ENCODE measurements at places on chromosomes 4 and X.

DNA sequence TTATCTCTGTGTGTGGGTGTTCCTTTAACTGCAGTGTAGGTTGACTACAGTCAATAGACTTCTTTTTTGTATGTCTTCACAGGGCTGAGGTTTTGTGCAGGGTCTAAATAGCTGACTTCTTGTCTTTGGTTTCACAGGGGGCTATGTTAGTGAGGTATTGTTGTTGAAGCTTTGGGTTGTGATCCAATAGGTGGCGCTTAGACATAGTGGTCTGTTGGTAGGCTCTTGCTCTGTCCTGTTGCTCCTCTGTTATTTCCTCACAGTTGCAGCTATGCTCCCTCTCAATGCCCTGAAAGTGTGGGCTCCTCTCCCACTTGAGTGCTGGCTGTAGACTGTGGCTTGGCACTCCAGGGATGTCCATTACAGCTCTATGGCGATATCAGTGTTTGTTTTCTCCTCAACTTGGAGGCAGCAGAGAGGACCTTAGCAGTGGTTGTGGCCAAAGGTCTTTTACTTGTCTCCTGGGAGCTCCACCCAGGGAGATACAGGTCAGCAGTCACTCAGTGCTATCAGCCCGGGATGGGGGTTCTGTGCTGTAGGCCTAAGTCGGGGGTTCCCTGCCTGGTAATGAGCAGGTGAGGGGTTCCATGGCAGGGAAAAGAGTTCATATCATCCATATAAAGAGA is 14.0 kb downstream of the POF1B start:
- DNase-seq: no peak

DNA sequence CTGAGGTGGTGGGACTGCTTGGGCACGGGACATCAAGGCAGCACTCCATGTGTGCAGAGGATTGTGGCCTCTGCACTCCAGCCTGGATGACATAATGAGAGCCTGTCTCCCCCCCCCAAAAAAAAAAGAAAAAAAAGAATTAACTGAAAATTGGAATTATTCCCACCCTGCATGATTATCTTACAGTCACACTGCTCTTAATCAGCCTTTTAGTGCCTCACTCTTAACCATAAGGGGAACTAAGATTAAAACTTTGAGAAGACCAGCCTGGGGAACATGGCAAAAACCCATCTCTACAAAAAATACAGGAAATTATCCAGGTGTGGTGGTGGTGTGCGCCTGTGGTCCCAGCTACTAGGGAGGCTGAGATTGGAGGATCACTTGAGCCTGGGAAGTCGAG is 94.6 kb downstream of the UBE2K start:
- DNase-seq: peak; percentile 52

GRCh38 chrX:108261549-108262203 is 170.1 kb downstream of the ATG4A start:
- no peak for DNase-seq

DNA sequence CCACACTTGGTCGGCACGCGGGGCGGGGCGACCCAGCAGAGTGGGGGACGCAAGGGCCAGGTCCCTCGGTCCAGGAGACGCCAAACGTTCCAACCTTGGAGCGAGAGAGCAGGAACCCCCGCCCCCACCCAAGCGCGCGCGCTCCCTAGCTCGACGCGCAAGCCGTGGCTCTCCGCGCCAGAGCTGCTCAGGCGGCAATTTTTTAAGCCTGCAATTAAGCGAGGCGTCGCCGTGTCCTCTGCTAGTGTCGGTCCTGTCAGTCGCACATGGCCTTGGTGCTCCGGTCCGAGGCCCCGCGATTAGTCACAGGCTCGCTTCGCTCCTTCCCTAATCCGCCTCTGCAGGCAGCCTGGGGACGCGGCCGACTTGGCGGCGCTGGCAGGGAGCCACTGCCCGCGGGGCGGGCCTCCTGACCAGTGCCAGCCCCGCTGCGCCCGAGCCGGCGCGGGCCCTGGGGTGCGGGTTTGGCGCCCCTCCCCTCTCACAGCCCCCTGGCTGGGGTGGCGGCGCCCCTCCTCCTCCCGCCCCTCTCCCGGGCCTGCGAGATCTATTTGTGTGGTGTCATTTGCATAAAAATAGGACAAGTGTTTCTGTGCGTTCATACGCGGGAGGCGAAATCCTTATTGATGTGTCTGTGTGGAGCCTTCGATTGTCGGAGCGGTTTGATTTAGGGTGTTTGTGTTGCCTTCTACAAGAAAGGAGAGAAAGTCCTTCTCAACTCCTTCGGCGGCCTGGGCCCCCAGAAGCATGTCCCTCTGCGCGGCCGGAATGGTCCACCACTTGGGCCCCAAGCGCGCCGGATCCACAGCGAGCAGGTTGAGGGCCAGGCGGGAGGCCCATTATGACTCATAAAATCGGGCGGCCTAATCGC is 9.8 kb upstream of the BCOR start:
- DNase-seq: peak; percentile 70

GRCh38 chr4:177923888-177924287 is 481.7 kb upstream of the AGA start:
- no peak for DNase-seq

DNA sequence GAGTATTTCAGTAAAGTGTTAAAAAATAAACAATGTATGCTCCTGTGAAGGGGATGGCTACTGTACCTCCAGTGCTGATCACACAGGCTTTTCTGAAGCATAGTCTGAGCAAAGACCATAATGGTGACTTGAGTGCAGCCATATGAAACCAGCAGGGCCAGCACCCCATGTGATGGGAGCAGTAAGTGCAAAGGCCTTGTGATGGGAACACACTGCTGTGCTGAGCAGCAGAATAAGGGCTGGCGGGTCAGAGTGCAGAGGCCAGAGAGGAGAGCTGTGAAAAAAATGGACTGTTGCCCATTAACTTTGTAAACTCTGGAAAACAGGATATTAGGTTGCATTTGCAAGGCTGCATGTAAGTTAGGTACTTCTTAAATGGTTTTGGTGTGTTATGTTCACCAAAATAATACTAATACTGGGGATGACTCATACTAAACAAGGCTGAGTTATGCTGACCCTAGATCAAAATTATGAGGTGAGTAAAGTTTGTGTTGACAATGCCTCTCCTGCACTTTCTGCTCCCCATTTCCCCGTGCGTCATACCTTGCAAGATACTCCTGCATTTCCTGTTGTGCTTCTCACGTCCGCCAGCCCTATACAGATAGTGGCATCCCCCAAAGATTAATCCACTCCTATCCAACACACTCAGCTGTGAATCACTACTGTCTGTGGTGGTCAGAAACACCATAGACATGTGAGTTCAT is 67.0 kb upstream of the FAM9A start:
- no peak for DNase-seq

GRCh38 chr4:47106561-47106960 is 75.2 kb downstream of the GABRB1 start:
- no peak for DNase-seq

DNA sequence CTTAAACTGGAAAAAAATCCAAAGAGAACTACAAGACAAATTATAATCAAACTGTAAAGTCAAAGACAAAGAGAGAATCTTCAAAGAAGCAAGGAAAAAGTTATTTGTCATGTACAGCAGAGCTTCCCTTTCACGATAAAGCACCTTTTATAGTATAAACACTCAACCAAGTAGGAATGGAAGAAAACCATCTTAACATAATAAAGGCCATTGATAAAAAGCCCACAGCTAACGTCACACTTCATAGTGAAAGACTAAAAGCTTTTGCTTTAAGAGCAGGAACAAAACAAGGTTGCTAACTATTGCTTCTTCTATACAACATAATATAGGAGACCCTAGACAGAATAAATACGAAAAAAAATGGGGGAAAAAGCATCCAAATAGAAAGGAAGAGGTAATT is 595.7 kb upstream of the POU3F4 start:
- no peak for DNase-seq

- no peak for DNase-seq
Measured at GRCh38 chrX:132486599-132487178, 2.1 kb downstream of the MBNL3 start.

GRCh38 chrX:145751943-145752342 is 65.7 kb upstream of the SLITRK2 start:
- DNase-seq: no peak

DNA sequence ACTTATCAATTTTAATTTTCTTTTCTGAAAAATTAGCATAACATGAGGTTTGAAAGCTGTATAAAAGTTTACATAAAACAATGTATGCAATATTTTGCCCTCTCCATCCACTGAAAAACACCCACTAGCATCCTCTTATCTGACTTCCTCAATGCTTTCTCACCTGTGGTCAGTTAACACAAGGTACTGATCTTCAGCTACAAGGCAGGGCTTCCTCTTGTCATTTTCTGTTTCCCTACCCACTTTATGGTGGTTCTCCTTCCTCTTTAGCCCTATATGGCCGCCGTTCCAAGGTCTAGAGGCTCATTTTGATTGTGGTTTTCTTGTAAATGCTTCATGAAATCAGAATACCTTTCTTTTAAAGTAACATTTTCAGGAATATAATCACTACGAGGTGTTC is 618.6 kb upstream of the CPEB2 start:
- no peak for DNase-seq

DNA sequence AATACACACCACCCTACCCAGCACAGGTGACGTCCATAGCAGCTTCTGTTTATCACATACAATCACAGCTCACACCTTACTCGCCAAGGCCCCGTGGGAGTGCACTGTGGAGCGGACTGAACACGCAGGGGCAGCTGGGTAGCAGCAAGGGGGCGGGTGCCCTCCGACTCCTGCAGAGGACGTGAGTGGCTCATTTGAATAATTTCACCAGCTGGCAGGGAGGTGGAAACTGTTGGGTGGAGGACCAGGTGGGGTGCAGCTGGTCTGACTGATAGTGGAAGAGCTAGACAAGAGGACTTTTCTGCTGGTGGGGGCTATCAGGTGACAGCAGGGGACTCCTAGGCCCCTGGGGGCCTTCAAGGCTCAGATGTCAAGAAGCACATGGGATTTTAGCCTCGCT is 16.3 kb downstream of the MAN2B2 start:
- DNase-seq: no peak

DNA sequence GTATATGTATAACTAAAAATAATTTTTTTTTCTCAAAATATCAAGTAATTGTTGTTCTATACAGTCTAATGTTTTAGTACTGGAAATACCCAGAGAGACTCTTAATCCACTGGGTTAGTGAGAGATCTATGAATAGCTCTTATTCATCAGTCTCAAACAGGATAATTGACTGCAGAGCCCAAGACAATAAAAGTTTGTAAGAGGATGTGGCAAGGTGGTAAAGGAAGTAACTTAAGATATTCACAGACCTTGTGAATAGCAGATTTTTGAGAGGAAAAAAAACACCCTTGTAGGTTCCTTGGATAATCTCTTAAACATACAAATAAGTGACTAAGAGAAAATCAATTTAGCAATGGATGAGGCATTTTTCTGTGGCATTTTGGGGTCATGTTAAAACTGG is 210.9 kb upstream of the FAM241A start:
- no peak for DNase-seq

DNA sequence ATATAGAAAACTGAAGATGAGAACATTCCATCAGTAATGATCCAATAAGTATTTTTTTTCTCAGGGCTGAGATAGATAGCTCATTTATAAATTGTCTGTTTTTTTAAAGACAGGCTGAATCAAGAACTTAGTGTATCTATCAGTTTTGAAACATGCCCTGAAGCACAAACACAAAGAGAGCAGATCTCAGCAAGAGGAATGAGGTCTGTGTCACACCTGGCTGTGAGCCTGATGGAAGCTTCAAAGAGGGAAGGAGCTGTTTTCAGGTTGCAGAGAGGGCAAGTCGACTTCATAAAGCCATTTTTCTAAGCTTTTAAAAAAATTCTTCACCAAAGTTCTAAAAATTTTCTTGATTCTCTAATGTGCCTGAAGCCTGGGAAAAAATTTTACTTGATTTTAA is 434.9 kb downstream of the PDGFC start:
- DNase-seq: no peak

DNA sequence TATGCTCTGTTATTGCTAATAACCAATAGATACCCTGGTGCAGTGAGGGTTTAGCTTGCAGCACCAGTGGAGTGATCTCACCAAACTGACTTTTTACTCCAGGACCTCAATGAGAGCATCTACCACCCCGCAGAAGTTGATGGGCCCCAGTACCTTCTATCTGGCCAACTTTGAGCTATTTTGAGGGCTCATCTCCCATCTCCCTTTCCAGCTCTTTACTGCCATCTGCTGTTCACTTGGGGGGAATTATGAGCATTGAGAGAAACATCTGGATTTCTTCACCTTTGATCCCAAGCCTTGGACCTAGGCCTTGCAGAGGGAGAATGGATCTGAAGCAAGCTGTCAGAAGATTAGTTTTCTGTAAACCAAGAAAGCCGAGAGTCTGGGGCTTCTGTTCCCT is 143.6 kb downstream of the TMEM164 start:
- DNase-seq: peak; percentile 21

GRCh38 chr4:159266981-159267868 is 164.3 kb downstream of the RAPGEF2 start:
- DNase-seq: no peak

- DNase-seq: no peak
Measured at GRCh38 chrX:74451450-74452198, 30.3 kb downstream of the SLC16A2 start.

DNA sequence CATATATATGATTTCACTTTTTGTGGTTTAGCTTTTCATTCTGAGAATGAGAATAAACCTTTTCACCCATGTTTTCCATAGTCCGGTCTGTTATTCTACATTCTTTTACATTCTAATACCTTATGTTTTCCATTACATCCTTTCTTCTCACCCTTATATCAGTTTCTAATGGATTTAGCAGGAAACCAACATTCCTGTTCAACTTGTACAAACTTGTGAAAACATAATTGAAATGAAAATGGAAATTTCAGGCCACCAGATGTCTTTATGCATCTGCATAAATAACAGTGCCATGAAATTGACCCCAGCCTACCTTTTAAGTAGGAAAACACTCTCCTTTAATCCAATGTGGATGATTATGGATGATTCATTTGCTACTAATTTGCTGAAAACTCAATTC is 494.8 kb upstream of the ZFP42 start:
- DNase-seq: no peak

DNA sequence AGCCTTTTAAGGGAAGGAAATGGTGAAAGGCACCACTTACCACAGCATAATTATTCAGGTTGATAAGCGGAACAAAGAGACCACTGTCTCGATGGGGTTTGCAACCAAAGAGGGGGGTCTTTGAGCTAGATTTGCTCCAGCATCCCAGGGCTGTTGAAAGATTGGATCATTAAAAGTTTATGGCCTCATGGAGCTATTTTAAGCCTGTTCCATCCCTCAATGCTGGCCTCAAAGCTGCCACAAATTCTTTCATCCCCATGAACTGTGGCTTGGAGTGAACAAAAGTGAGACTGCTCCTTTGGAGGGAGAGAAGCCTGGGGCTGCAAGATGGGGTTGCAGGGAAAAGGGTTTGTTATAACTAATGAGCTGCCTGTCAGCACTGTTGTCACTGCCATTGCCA is 209.8 kb downstream of the RTL9 start:
- DNase-seq: no peak

DNA sequence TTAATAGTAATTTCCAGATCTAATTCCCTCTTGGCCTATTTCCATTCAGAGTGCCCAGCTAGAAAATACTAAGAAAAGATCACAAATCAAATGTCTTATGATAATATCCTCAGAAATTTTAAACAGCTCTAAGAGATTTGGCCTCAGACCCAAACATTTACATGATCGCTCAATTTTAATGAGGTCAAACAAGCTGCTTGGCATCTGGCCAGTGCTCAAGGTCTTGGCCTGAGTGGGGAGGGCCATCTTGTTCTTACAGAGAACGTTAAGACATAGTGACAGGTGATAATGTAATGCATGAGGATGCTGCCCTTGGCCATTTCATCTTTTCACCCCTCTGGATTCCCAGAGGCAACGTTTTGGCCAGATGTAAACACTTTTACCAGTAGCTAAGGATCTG is 159.2 kb upstream of the SLC7A11 start:
- DNase-seq: no peak

Data from hematopoietic multipotent progenitor cell (in vitro differentiated cells).